ENCODE measurements at places on chromosomes 5 and 9.

DNA sequence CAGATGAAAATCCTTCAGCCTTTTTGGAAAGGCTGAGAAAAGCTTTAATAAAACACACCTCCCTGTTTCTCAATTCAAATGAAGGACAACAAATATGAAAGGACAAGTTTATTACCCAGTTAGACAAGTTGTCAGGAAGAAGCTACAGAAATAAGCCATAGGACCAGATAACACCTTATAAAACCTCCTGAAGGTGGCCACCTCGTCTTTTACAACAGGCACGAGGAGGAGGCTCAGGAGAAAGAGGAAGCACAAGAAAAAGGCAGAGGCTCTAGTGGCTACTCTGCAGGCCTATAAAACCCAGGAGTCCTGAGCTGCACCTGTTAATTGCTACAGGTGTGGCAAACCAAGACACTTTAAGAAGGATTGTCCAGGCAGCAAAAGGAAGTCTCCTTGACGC, 352.1 kb upstream of the CDH18 start:
- DNase-seq, result no peak

DNA sequence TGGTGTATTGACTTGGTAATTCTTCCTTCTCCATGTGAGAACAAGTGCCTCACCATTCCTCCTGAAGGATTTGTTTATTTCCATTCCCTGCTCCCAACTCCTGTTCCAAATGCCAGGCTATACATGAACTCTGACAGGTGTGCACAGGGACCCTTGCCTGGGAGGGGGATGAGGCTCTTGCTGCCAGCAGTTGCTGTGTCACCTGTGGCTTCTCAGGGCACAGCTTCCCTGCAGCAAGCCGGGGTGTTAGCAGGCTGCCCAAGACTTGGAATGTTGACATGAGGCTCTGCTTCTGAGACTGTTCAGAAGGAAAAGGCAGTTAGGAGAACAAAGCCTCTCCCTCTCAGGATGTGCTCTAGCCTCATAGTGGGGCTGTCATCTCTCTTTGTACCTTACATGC, 131.3 kb downstream of the DOCK2 start:
- no peak for DNase-seq

DNA sequence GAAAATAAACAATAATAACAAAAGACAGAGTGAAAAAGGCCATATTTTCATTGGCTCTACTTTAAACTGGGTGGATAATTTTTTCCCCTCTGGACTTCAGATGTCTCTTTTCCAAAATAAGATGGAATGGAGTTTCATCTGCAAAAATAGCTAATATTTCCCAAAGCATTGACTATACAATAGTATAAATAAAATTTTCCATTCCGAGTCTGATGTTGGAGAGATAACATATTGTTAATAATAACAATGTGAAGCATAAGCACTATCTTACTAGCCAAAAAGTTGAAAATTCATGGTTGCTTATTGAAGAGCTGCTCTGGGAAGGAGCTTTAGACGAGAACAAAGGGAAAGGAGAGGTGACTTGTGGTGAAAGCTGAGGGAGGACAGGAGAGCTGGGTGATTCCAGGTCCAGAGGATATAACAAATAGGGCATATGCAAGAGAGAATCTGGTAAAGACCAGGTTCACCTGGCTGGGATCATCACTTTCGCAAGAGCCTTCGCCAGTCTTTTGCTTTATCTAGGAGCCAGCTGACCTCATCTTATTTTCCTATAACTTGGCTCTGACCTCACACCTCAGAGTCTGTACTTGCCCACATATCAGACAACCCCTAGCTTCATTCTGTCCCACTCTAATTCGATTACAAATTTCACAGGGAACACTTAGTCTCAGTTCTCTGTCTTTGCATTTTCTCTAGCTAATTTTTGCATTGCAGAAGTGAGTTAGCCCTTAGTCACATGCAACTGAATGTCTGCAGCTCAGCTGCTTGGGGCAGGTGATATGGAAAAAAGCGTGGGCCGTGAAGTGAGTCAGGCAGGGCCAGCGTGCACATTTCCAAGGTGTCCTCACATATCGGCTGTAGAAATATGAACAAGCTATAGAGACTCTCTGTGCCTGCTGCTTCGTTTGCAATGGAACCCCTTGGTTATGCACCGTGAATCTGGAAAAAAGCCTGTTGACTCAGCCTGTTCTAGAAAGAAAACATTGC, 7.6 kb upstream of the ZNF474 start:
- DNase-seq, result peak; percentile 45

- no peak for DNase-seq
Measured at GRCh38 chr5:139998837-139999236, 44.3 kb downstream of the NRG2 start.

DNA sequence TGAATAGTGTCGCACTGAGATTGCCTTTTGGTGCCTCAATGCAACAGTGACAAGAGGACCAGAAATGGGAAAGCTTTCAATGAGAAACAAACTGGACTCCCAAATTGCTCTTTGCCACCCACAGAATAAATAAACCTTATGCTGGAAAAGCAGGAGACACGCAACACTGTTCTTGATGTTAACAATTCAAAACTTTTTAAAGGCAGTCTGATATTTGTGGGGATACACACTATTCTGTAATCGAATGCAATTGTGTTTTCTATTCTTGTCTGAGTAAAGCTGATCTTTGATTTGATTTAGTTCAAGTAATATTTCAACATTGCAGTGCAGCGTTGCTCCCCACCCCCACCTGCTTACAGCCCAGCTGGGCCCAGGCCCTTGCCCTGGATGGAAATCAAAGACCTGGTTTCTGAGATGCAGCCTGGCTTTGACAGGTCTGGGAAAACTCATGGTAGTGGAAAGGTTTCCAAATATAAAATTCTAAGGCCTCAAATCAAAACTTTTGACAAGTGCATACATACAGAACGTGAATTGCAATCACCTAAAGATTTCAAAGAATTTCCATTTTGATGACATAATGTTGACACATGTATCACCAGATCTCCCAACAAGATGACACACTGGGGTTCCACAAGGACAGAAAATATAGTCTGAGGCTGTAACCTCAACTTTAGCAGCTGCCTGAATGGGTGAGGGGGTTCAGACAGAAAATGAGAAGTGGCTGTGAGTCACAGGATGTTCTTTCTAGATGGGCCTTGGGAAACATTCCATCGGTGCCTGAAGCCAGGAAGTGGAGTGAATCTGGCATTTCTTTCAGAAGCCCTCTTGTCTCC, 55.1 kb downstream of the ABCA1 start:
- DNase-seq, result peak; percentile 99
